Stimulated activated CD8-positive, alpha-beta memory T cell treated with anti-CD3 and anti-CD28 coated beads, Interleukin-4, amount 100 ng/mL, for 24 hours (primary cell): ENCODE measurements at places on chromosomes 5 and 9.
A peak's percentile ranks its signal among the peaks of the same experiment; 100 is the strongest.

- DNase-seq, result no peak
Observed at GRCh38 chr5:4038994-4039393, 443.4 kb downstream of the IRX1 start.

DNA sequence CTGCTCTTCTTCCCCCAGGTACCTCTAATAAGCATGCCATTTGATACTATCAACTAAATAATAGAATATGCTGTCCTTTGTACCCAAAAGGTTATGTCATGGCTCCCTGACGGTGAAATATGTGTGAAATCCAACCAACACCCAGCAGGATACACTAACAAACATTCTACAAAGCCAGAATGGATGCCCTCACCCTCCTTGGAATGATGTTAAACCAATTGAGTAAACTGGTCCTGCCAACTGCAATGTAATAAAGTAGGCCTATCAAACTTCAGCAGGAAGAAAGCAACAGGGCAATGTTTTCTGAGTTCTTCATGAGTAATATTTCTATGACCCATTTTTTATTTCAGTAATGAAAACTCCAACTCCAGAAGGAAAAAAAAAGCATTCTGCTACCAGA is 24.9 kb downstream of the RGMB start:
- DNase-seq, result no peak

DNA sequence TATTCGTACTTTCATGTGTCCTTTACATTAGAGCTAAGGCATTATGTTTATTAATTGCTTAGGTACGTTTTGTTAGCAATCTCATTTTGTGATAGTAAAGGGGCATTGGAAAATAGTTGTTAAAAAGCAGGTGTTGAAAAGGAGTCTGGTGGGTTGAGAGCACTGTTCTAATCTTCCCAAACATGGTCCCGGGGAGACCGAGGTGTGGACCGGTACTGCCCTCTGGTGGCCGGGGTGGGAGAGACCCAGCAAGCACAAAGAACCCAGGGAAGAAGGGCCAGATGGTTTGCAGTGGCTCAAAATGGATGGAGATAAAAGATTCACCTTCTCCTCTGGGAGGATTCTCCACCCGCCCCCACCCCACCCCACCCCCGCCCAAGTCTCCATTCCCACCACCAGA is 26.1 kb downstream of the IDNK start:
- DNase-seq, result peak; percentile 52

- DNase-seq, result no peak
Observed at GRCh38 chr9:7177383-7177782, 419.6 kb downstream of the KDM4C start.

GRCh38 chr9:68895741-68896478 is 118.0 kb downstream of the PRKACG start:
- no peak for DNase-seq

GRCh38 chr5:171762903-171763302 is 22.7 kb upstream of the SMIM23 start:
- no peak for DNase-seq

DNA sequence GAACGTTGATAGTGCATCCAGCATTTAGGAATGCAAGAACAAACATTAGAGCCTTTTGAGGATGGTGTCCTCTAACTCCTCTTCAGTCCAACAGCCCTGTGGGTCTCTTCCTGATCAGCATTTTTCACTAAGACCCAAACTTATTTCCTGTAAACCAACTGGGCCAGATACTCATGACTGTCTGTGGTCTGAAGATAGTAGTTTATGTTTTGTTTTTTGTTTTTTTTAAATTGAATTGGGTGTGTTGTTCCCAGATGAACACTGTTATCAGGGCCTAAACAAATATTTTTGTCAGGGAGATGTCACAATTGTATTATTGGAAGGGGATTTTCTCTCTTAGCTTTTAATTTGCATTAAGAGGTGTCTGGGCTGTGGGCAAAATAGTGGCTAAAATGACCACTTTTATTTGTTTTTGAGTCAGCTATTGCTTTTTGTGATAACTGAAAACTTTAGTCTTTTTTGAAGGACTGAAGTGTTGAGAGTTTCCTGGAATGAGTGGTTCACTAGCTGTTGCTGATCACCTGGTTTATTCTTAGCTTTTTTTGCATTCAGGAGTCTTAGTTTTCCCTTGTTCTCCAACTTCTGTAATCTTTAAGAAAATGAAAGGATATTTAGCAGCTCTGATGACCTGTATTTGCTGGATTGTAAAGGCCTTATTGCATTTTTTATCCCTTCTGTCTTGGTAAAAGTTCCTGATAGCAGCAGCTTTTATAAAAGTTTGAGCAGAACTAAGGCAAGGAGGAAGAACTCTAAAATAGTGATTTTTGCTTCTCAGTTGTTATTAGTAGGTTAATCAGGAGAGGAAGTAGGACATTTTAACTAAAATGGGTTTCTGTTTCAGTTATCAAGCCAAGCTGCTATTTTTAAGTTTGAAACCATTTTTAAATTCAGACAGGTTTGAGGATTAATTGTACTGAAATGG is 5.5 kb downstream of the MAN2A1 start:
- DNase-seq, result no peak

DNA sequence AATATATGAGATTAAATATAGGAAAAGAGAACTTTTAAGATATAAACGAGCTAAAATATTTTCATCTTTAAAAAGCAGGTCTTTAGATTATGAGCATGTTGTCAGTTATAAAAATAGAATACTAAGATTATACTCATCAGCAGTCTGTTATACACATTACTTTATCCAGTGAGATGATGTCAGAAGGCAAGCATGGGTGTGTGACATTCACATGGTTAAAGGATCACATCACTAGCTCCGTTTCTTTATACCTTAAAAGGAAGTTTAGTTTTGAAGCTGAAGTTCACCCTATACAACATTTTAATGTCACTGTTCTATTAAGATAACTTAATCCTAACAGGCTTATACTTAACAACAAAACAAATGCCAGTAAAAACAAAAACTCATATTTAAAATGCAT is 59.6 kb downstream of the RICTOR start:
- no peak for DNase-seq

DNA sequence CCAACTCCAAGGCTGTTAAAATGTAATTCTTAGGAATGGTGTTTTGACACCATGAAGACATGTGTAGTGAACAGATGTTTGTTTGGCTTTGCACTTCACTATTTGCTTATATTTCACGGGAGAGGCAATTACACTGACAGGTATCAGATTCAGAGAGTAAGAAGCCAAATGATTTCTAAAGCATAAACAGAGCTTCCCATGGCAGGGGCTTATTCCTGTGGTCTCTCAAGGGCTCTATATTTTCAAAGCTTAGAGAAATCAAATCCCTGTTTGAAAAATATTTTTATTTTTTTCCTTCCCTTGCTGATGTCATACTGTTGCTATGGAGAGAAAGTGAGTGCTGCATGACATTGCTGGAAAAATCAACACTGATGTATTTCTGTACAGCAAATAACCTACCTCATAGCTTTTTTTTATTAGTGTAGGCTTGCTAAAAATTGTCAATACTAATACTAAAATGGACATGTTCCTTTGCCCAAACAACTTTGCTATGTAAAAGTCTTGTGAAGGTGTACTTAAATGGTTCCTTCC is 161.4 kb downstream of the GIN1 start:
- DNase-seq, result no peak

DNA sequence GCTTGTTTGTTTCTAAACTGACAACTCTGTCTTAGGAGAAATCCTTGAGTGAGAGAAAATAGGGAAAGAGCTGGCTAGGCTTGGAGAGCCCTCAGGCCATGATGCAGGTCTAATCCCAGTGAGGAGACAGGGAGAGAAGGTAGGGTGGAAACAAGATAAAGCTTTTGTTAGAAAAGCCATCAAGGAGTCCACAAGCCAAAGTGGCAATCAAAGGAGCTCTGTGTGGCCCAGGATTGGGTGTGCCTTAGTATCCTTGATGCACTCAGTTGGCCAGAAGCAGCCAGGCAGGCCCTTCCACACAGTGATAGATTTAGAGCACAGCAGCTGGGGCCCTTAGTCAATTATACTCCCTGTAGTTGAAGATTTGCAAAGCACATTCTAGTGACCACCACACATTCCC is 73.9 kb downstream of the ALDH7A1 start:
- no peak for DNase-seq

DNA sequence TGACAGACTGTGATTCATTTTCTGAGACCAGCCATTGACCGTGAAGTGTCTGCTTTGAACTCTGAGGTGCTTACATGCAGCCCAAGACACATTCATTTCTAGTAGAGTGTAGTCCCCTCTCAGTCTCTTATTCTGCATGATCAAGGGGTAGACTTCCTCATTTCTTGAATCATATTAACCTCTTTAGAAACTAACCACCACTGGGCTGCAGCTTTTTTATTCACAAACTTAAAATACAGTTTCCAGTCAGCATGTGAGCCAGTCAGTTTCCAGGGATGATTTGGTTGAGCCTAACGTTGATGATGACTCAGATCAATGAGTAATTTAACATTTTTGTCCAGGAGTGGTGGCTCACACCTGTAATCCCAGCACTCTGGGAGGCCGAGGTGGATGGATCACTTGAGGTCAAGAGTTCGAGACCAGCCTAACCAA is 59.2 kb downstream of the OTULIN start:
- no peak for DNase-seq

- DNase-seq, result peak; percentile 7
Observed at GRCh38 chr5:4868140-4868735, 271.9 kb upstream of the ADAMTS16 start.

DNA sequence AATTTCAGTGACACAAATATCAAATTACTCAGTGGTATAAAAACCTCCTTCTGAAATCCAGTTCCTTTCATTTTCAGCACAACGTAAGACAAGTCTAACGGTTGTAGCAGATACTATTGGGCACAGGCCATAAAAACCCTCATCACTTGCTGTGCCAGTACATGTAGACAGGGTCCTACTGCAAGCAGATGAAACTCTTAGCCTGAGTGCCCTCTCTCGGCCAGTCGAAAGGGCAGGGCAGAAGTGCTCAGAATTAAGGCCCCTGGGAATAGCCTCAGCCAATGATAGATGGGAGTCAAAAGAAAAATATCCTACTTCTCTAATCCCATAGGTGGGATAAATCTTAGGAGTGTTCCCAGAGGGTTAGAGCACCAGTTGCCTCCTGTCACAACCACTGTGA is 168.5 kb upstream of the FER start:
- no peak for DNase-seq

DNA sequence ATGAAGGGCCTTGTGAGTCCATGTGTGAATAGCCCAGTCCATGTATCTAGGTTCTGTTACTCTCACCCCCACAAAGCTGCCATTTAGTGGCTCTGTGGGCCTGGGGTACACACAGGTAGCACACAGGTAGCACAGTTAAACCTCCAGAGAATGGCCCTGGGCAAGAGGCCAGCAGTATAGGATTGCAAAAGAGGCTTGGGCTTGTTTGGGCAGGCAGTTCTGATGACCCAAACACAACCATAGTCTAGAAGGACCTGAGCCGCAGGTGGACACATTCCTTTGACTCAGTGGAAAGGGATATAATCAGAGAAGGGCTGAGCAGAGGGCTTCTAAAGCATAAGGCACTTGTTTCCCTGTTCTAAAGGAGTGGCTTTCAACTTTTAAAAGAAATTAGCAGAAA is 326.8 kb upstream of the SGCD start:
- no peak for DNase-seq

- DNase-seq, result no peak
Observed at GRCh38 chr5:15598294-15598902, 98.4 kb downstream of the FBXL7 start.

DNA sequence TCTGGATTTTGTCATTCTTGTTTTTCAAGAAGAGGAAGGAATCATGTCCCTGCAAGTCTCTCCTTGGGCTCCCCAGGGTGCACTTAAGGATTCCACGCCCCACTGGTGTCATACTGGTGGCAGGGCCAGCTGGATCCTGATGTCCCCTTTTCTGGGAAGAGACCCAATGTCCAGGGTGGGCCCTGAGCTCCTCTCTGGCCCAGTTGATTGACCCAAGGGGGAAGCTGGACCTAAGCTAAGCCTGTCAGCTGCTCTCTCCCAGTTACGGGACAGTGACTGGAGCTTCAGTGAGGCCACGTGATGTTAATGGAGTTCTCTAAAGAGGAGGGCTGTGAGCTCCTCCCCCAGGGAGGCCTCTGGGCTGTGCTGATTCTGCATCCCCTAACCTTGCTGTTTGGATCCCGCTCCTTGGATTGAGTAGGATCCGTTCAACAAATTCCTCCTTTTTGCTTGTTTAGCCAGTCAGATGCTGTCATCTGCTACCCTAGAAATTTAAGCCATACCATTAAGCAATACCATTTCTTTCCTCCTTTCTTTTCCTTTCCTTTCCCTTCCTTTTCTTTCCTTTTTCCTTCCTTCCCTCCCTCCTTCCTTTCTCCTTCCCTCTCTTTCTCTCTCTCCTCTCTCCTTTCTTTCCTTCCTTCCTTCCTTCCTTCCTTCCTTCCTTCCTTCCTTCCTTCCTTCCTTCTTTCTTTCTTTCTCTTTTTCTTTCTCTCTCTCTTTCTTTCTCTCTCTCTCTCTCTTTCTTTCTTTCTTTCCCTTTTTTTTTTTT is 17.2 kb downstream of the NKX2-5 start:
- DNase-seq, result no peak

DNA sequence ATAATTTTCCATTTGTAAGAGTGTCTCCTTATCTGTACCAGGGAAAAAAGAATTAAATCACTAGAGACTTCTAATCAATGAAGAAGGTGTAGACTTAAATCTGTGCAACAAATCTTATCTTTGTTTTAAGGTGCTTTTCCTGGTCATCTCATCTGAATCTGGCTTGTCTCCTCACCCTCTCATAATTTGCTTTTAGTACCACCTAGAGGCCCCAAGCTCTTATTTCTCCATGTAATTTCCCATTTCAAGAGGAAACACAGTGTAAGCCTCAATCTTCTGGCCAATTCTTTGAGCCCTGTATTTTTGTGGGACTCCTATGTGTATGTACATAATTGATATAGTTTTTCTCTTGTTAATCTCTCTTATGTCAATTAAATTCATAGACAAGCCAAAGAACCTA is 1975.3 kb upstream of the CDH6 start:
- no peak for DNase-seq

- DNase-seq, result no peak
Observed at GRCh38 chr5:133232911-133233310, 181.1 kb downstream of the HSPA4 start.

GRCh38 chr5:171848006-171848405 is 62.4 kb downstream of the SMIM23 start:
- no peak for DNase-seq

GRCh38 chr5:15791274-15791673 is 291.3 kb downstream of the FBXL7 start:
- DNase-seq, result no peak

- DNase-seq, result no peak
Observed at GRCh38 chr5:113161806-113162205, 185.2 kb downstream of the DCP2 start.

- DNase-seq, result no peak
Observed at GRCh38 chr9:95229230-95229915, 88.1 kb downstream of the FANCC start.
